Body of pancreas (tissue), 4 donors: ENCODE measurements at places on chromosomes 4 and X. TPM values are rescaled to one million over a fixed set of nuclear protein-coding genes. Genes with fewer than 3 reads are reported as not detected.
A peak's percentile ranks its signal among the peaks of the same experiment; 100 is the strongest.

Gene PFKFB1
- 1.0 TPM for total RNA-seq

GRCh38 chr4:145132511-145133098, 34.5 kb downstream of the ABCE1 start:
- peak; percentile 17 for DNase-seq

DNA sequence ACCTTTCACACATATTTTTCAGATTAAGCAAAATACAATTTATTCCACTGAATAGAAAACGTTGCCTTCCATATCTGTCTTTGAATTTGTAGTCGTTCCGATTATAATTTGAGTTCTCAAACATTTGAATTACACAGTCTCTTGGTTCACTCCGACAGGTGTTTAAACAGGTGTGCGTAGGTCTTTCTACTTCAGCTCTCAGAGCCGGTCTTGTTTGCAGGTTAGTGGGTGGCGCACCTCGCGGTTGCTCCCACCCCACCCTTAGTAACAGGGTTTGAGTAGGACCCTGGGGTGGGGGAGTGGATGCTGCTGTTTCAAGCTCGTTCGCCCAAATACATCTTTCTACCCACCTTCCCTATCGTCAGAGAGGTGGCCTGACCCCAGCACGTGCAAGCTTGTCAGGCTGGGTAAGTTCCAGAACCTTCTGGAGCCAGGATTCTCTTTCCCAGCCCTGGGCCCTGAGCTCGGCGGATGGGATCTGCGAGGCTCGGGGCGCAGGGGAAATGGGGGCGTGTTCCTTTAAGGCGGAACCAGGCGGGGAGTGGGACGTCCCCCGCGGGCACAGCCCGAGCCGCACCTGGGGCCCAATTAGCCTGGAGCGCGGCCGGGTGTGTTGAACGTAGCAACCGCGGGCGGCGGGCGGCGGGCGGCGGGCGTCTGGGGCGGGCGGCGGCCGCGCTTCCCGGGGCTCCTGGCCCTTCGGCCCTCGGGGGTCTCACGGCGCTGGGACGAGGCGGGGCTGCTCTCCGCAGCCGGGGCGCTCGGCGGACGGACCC, at the start of gene FAM149A:
Gene FAM149A, plus strand, starts transcription at position 591 of the 776 bp plus-strand sequence.
- peak; percentile 91 for DNase-seq

DNA sequence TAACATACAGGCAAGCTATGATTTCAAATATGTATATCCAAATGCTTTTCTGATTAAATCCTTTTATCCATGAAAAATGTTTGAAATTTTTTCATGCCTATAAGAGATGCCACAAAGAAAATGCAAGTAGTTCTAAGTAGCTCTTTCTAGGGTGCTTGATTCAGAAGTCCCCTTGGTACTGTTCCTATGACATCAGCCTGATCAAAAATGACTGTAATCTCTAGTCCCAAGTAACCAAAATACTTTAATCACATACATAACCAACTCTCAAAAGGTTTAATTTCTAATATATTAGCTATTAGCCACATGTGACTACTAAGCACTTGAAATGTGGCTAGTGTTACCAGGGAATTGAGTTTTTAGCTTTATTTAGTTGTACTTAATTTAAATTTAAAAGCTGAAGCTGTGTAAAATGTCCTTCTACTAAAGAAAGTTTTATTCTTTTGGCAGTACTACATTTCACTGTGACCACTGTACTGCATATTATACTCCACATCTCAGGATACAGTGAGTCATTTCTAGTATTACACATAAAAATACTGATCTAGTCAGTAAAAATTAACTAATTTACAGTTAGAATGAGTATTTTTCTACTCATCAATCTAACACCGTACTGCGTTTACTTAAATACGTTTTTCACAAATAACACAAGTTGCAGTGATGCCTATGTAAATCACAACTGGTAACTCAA, 33.9 kb downstream of the FBXW7 start:
- DNase-seq, result no peak

- DNase-seq, result no peak
These were observed 1227.9 kb upstream of the PABPC4L start for GRCh38 chr4:135429528-135429927.
